ENCODE measurements at places on chromosomes 2 and 18.
A peak's percentile ranks its signal among the peaks of the same experiment; 100 is the strongest.

DNA sequence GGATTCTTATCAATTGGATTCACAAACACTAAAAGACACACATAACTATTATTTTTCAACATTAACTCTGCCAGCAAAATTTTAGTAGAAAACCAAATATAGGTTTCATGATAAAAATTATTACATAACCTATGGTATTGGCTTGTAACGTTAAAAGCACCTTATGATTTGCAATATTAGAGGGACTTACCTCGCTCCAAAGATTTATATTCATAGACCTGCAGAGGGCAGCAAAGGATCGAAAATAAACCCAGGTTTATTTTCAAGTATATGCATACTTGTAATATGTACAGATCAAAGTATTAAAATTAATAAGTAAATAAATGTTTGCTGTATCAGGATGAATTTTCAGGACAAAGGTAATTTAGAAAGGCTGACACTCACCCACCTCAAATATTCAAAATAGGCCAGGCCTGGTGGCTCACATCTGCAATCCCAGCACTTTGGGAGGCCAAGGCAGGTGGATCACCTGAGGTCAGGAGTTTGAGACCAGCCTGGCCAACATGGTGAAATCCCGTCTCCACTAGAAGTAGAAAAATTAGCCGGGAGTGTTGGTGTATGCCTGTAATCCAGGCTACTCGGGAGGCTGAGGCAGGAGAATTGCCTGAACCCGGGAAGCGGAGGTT, 45.3 kb downstream of the LRPPRC start:
- DNase-seq: no peak

DNA sequence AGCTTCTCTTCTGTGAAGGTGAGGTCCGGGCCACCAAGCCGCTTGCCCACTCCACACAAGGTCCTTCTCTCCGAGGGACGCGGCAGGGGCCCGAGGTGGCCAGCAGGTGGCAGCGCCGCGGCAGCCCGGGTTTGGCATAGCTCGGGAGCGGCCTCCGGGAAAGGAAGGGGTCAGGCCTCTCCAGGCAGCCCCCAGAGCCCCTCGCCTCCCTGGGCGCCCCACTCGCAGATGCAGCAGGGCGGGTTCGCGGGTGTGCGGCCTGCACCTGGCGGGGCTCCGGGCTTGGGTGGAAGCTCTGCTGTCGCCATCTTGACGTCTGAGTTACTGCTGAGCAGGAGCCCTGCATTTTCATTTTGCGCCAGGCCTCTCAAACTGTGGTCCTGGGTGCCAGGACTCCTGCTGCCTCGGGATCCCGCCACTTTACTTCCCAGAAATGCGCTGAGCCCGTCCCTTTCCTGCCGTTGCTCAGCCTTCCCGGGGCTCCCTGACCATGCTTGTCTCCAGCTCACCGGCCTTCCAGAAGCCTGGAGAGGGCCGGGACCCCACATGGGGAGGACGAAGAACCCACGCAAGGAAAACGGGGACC, 18.6 kb upstream of the NCL start:
- peak; percentile 83 for DNase-seq

GRCh38 chr2:59691518-59692190, 861.8 kb downstream of the BCL11A start:
- DNase-seq: no peak

- DNase-seq: no peak
Observed at GRCh38 chr2:7633566-7634153, 716.4 kb downstream of the RNF144A start.

DNA sequence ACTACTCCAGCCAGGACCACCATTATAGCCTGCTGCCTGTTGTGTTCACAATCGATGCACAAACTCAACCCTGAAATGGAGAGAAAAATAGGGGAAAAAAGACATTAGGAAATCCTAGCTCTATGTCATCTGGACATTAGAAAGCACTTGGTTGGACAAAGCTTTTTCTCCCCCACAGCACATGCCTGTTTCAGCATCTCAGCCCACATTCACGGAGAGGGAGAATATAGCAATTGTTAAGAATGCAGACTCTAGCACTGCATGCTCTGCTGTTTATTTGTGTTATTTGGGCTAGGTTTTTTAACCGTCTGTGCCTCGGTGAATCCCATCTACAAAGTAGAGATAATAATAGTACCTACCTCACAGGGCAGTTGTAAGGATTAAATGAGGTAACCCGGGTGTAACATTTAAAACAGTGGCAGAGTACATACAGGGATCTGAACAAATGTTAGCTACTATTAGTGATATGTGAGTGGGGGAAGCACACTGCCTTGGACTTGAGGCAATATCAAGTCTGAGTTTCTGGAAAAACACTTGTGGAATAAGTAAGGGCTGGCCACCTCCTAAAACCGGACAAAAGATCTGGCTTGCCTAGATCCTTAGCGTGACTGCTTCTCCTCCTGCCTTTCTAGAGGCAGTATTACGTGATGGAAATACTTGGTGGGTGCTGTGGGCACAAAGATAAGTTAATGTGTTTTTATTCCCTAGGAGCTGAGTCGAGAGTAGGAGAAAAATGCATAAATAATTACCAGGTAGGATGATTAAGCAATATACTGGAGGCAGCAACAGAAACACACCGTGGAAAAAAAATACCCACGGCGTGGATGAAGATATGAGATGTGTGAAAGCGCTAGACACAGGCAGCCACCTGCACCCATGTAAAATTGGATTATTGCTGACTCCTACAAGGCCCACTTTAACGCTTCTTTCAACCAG, 1.0 kb upstream of the PPP1CB start:
- DNase-seq: peak; percentile 41

GRCh38 chr2:118786746-118787145, 60.7 kb downstream of the EN1 start:
- DNase-seq: no peak

DNA sequence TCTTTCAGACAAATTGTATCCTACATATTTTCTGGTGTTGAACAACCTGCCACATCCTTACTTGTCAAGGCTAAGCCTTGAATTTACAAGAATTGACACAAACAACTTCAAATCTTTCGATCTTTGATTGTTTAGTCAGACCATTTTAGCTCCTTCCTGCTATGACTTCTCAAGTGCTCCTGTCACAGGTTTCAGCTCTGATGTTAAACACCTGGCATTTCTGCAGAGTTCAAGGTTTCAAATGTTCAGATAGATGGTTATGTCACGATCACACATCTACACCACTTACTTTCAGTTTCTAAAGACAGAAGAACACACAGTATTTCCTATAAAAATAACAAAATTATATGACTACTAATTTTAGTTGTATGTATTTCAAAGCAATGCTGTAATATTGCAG, 84.0 kb downstream of the RND3 start:
- no peak for DNase-seq

DNA sequence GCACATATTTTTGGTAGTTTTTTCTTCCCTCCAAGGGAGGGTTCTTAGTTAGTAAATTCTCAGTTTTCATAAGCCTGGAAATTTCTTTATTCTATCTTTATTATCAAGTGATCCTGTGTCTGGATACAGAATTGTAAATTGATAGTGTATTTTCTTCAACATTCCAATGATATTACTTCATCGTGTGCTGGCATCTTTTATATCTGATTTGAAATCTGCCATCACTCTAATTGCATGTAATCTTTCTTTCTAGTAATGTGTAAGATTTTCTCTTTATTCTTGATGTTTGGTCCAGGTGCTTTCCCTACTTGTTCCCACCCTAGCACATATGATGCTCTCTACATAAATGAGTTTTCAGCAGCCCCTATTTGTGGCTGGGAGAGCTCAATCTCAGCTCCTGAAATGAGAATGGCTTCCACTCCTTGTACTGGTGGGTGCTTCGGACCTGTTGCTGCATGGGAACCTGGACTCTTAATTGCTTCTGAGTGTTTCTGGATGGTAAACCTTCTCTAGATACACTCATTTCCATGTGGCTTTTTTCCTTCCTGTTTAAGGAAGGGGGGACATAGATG, 102.7 kb downstream of the SMIM21 start:
- DNase-seq: no peak

DNA sequence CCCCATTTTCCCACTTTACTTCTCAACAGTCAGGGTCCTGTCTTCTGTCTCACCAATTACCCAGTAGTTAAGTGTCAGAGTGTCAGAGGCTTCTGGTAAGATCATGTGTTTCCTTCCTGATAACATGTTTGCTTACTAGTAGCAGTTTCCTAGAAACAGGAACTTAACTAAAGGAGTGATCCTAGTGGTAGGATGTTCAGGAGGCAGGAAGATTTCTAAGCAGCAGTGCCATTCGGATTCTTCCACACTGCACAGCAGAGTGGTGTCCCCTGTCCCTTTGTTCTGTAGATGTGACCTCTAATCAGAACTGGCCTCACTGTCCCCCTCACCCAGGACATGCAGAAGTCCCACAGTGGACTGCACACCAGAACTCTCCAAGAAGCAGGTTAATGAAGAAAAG, 221.8 kb upstream of the OSR1 start:
- no peak for DNase-seq
